ENCODE measurements at places on chromosomes 13 and 19. TPM values are rescaled to one million over a fixed set of nuclear protein-coding genes. Genes with fewer than 3 reads are reported as not detected.

GRCh38 chr13:96020155-96020575 lies 33.0 kb downstream of the UGGT2 start:
- H3K4me3 ChIP-seq, result no peak overlapping the region
- DNase-seq, result no peak
- H3K36me3 ChIP-seq, result no peaks in the 10 kb centered on the region
- H3K27ac ChIP-seq, result no peak overlapping the region
- no peaks in the 10 kb centered on the region for H3K4me1 ChIP-seq

DNA sequence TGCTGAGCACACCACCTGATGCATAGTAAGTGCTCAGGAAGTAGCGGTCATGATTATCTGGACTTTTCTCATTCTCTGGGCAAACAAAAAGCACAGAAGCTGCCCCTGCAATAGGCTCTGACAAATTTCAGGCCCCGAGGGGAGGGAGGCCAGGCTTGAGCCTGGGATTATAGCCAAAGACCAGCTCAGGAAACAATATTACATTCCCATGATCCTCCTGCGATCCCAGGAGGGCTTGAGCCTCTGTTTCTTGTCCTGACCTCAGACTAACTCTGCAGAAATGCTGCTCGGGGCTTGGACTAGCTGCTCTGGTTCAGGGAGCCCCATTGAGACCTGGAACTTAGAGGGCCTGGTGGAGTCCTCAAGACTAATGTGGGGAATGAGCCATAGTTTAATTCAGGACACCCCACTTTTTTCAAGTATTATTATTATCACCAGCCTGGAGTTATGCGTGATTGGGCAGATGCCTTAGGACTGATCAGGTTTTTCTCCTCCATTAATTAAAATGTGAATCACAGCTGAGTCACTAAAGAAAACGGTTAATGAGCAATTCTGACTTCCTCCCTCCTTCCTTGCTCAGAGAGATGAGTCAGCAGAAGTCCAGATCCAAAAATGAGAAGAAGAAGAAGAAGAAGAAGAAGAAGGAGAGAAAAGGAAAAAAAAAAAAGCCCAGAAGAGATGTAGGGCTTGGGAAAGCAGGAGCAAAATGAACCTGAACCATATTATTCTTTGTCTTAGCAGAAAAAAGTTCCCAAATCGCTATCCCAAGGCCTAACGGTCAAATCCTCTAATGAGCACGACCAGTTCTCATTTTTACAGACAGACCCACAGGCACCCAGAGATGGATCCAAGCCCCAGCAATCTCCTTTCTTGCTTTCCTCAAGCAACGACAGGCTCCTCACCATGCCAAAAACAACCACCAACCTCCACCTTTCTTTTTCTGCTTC lies 107.2 kb downstream of the CACNA1A start:
- no peak overlapping the region for H3K27ac ChIP-seq
- no peak for DNase-seq
- no peaks in the 10 kb centered on the region for H3K36me3 ChIP-seq
- no peaks in the 10 kb centered on the region for H3K4me1 ChIP-seq

The DUXA gene
- total RNA-seq, result not detected

The CACNG6 gene
- total RNA-seq, result not detected

All from sigmoid colon (tissue), 7 donors.